ENCODE measurements at places on chromosomes 2 and 18.
A peak's percentile ranks its signal among the peaks of the same experiment; 100 is the strongest.

DNA sequence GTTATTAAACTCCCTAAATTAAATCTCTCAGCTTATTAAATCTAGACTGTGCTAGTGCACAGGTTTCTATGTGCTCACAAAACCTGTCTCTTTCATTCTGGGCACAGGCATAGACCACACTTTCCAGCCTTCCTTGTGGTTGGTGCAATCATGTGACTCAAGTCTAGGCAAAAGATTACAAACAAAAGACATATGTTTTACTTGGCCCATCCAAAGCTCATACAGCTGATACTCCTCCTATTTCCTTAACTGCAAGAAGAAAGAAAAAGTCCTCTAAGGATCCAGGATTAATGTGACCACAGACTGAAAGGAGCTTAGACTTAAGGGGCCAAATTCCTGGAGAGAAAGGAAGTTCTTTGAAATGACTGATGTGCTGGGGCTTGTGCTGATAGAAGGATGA, 731.3 kb upstream of the RAB6C start:
- no peak for DNase-seq

GRCh38 chr2:12269041-12269972, 447.4 kb upstream of the TRIB2 start:
- DNase-seq = no peak

DNA sequence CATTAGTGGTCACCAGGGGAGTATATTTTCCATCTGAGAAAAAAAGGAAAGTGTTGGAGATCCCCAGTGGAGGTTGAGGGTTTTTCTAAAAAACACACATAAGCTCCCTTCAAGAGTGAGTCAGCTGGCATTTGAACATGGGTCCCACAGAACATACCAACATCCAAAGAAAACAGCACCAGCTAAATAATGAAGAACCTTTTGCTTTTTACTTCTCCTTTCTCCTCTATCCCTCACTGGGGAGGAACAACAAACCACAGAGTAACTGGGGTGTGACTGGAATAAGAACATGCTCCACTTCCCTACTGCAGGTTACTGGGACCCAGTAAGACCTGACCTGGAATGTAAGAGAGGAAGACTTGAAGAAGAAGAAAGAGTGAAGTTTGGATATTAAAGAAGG, 56.5 kb upstream of the RAPH1 start:
- no peak for DNase-seq

GRCh38 chr2:241354668-241355658, 1.1 kb upstream of the FARP2 start:
- DNase-seq = peak; percentile 46

- no peak for DNase-seq
Observed at GRCh38 chr2:196234672-196235071, 63.3 kb upstream of the STK17B start.

DNA sequence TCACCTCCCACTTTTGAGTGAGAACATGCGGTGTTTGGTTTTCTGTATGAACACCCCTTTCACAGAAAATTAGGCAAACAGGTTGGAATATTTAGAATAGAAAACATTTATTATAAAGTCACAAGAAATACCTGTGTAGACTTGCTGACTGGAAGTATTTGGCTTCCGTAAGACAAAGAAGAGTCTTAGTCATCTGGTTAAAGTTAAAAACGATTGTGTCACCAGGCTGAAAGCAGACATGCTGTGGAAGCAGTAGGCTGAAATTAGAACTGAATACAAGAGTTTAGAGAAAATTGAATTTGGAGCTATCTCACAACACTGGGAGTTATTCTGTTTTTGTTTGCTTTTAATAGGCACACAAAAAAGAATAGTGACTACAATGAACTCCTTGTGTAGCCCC, 16.2 kb upstream of the CLASP1 start:
- DNase-seq = no peak

DNA sequence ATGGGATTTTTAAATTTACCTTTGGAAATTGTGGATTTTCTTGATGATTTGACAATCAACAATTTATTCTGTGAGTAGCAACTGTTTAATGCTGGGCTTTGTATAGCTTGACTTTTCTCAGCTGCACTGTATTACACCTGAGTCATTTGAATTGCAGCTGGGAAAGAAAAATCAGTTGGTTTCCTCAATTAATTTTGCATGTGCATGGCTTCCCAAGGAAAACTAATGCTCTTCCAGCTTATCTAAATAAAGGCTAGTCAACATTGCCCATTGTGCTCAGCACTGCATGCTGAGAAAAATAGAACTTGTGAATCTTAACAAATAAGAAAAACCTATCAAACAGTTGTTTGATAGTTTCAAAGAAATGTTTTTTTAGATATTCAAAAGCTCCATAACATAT, 268.3 kb upstream of the CDH20 start:
- DNase-seq = no peak

DNA sequence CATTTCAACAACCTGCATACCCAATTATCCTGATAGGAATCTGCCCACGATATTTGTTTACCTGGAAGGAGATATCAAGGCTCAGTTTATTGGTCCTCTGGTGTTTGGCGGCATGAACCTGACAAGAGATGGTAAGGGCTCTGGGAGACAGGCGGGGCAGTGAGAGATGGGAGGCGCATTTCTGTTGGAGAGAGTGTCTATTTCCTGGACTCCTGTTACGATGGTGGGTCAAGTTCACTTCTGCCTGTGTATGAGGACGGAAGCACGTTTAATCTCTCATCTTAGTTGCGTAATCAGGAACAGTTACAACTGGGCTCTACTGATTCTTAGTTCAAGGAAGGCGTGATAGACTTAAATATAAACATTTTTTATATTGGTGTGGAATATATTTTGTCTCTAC, 8.9 kb downstream of the PDCL3 start:
- no peak for DNase-seq

DNA sequence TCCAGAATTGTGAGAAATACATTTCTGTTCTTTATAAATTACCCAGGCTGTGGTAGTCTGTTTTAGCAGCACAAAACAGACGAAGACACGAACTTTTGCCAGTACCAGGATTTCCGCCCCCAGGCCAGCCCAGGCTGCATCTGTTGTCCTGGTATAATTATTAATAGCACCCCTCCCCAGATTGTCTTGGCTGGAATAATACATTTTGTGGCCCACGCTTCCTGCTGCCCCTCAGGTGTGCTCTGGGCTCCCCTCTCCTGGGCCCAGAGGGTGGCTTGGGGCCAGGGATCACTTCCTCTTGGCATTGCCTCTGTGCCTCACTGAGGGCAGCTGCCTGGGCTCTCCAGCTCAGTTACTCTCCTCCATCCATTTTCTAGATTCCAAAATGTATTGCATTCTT, 102.1 kb upstream of the HS6ST1 start:
- no peak for DNase-seq

DNA sequence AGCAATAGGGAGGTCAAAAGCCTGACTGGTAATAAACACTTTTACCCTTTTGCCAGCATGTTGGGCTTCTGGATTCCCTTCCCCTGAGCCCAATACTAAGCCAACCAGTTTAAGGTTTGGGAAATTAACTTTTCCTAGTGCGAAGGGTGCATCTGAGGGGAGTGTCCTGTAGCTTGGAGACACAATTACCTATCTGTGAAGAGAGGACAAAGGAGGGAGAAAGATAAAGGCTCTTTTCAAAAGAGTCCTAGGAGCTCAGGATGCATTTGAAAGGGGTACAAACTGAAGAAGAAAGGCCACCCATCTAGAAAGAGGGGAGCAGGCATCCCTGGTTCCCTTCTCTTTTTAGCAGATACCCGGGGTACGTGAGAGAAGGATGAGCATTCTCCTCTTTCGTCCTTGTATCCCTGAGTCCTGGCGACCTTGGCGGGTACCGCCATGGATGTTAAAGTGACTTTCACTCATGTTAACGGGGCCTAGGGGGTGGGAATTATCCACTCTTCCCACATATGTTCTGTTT, 25.1 kb downstream of the C18orf54 start:
- DNase-seq = no peak

- peak; percentile 52 for DNase-seq
Observed at GRCh38 chr18:34710934-34711333, 836 bp downstream of the DTNA start.

- no peak for DNase-seq
Observed at GRCh38 chr2:123085484-123085883, 939.6 kb upstream of the CNTNAP5 start.

DNA sequence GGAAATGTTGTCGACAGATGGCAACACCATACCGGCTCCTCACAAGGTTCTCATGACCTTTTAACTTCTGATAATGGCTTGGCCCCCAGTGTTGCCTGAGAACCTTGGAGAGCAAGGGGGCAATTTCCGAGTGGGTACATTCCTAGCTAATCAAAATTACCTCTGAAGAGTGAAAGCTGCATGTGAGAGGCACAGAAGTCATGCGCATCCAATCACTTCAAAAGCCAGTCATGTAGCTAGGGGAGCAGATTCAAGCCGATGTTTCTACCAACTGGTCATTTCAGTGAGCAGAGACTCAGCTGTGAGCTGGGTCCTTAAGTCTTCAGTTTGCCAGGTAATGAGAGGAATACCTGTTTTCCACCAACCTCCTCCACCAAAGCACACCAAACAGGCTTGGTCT, 111.4 kb downstream of the LIPG start:
- no peak for DNase-seq

DNA sequence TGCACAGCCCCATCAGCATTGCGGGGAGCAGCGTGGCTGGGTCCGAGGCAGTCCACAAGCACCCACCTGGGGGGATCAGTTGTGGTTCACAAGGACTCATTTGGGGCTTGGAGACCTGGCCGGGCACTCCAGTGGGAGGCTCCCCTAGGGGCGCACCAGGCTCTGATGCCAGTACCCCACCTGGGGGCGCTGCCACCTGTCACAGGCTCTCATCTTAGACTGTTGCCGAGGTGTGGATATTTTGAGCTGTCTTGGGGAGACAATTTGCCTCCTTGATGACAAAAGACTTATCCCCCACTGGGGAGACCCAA, 3.0 kb downstream of the ADRA2B start:
- no peak for DNase-seq

- no peak for DNase-seq
Observed at GRCh38 chr2:98508709-98509066, 64.0 kb downstream of the INPP4A start.

GRCh38 chr2:2175381-2176090, 155.5 kb downstream of the MYT1L start:
- DNase-seq = no peak

- DNase-seq = no peak
Observed at GRCh38 chr2:210452194-210452593, 24.4 kb downstream of the LANCL1 start.

DNA sequence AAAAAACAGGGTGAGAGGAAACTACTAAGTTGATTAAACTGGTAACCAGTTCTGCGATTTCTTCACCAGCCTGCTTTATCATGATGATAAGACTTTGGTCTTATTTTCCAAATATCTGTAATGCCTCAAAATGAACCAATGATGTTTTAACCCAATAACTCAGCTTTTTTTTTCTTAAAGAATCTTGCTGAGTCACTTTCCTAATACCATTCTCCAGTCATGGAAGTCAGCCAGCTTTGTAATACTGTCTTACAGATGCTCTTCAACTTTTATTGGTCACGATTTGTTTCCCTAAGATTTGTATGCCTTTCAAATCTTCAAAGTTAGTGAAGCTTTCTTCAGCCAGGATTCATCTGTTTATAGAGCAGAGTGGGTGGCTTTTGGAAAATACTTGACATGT, 47.7 kb upstream of the SMIM21 start:
- peak; percentile 93 for DNase-seq

DNA sequence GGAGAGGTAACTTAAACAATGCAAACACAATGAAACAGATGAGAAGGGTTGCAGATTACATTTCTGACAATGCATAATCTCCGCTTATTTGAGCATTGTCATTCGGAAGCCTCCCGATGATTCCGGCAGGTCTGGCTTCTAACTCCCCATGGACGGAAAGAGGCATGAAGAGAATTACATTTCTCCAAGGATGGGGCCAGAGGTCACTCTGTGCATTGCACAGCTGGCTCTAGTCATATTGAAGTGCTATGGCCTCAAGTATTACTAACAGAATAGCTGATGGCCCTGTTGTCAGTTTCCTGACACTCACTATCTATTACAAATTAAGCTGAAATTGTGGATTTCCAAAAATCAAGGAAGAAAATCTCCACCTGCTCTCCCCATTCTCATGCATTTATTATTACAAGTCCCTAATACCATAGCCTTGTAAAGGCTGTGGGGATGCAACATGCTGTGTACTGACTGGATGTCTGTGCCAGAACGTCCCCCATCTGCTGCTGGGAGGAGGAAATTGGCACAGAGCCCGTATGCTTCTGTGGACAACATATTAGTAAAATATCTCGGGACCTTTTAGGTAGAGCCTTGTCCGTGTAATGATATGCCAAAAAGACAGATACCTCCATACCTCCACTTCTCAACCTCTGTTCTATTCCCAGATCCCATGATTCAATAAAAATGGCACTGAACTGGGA, 168.1 kb downstream of the SETBP1 start:
- no peak for DNase-seq

DNA sequence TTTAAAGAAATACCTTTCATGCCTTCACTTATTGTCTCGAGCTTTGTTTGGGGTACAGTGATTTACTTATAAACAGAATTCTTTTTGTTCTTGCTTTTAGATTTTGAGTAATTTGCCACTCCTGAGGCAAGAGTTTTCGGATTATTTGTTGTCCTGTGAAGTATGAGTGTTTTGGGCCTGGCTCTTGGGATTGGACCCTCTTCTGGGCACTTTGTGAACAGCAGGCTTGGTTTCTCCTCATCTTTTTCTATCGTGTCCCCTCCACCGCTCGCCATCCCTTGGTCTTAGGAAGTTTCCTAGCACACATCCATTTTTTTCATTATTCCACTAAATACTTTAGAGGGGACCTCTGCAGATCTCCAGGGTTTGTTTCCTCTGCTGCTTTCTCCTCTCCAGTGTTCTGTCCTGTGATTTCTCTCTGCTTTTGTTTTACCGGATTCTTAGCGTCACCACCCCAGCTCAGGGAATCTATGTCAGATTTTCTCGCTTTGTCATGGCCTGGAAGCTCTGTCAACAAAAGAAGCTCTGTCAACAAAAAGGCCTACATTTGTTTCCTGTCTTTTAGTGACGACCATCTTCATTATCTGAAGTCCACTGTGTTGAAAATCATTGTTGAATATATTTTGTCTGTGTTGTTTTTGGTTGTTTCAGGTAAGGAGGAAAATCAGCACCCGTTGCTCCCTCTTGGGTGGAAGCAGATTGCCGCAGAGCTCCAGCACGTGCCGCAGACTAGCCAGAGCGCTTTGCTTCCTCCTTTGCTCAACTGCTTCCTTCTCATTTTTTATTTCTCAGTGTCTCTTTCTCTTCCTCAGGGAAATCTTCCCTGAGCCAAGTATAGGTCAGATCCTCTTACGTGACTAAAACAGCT, 27.8 kb downstream of the ANKRD62 start:
- DNase-seq = no peak

DNA sequence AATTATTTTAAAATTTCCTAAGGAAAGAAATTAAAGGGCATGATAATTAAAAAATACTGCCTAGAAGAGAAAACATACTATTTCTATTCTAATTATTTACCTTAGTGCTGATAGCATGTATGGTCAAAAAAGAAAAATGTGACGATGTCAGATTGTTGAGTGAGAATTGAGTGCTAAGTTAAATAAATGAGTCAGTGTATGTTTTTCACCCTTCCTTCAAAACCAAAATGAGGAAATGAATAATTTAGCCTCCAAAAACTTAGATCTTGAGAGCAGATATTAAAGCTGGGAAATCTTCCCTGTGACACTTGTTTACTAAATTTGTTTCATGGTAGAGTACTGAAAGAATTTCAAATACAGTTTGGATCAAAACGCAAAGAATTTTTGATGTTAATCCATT, 58.6 kb upstream of the NYAP2 start:
- DNase-seq = no peak

Measured in HFF-Myc (cell line).